ENCODE measurements at places on chromosomes 6 and 20.

GRCh38 chr6:97186416-97186999 is 96.5 kb downstream of the MMS22L start:
- peak; percentile 74 for DNase-seq

DNA sequence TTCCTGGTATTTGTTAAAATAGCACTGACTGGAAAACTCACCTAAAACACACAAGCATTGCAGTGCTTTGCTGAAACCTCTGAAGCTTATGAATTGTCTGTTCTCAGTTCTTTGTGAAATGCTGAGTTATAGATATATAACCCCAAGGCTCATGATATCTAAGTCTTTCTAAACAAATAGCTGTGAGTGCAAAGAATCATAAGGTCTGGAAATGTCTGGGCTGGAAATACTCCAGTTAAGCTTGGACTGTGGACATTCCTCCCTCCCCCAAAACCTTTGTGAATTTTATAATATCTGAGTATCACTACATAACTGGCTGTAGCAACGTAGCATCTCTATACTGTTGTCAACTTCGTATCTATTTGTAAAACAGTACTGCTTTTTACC is 69.1 kb downstream of the CBLN4 start:
- DNase-seq: no peak

DNA sequence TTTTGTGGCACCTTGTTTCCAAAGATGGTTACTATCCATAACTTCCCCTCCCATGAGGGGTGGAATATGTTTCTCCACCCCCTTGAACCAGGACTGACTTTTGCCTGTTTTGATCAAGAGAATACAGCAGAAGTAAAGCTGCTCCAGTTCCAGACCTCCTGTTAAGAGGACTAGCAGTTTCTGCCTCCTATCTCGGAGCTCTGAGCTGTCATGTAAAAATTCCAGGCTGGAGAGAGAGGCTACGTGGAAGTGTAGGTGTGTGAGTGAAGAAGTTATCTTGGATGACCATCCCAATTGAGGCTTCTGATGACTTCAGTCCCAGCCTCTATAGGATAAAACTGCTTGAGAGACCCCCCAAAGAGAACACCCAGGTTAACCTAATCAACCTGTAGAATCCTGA is 511.7 kb upstream of the IMPG1 start:
- DNase-seq: no peak

GRCh38 chr6:24951811-24952299 is 16.1 kb upstream of the RIPOR2 start:
- peak; percentile 68 for DNase-seq

GRCh38 chr6:127586372-127586771 is 9.4 kb downstream of the C6orf58 start:
- no peak for DNase-seq

GRCh38 chr6:27874016-27874415 is 38.2 kb downstream of the OR2B2 start:
- peak; percentile 39 for DNase-seq

DNA sequence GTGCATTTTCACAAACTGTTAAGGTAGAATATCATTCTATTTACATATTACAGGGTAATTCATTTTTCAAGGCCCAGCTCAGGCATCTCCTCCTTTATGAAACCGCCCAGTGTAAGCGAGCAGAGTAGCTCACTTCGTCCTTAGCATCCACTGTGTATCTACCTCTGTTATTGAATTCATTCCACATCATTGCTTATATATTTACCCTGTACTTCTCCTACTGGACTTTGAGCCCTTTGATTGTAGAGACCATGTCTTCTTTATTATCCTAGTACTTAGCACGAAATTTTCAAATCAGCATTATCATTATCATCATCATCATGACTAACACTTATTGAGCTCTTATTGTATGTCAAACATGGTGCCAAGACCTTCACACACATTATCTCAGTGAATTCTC is 76.7 kb downstream of the FRK start:
- DNase-seq: no peak

GRCh38 chr20:41245086-41245707 is 72.3 kb downstream of the ZHX3 start:
- peak; percentile 83 for DNase-seq

GRCh38 chr6:6405031-6405430 is 84.6 kb upstream of the F13A1 start:
- no peak for DNase-seq

DNA sequence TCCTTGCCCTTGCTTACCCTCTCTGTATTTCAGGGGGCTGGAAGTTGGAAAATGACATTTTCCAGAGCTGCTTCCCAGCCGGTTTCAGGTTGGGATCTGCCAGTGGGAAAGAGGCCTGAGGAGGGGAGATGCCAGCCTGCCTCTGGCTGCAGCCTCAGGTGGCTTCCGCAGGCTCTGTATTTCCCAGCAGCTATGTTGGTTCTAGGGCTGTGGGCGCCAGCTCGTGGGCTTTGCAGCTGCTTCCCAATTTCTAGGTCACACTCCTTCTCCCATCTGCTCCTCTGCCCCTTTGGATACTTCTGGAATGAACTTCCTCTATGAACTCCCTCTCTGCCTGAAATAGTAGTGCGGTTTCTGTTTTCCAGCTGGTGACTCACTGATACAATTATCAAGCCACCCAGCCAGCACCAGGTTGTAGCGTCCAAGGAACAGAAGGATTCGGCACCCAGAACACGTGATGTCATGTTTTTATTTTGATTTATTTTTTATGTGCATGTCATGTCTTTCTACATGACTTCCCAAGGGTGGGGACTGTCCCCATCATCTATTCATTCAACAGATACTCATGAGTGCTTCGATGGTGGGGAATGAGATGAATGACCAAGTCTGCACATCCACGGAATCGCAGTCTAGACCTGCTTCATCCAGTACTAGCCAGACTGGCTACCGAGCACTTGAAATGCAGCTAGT is 38.0 kb downstream of the TGM2 start:
- no peak for DNase-seq

DNA sequence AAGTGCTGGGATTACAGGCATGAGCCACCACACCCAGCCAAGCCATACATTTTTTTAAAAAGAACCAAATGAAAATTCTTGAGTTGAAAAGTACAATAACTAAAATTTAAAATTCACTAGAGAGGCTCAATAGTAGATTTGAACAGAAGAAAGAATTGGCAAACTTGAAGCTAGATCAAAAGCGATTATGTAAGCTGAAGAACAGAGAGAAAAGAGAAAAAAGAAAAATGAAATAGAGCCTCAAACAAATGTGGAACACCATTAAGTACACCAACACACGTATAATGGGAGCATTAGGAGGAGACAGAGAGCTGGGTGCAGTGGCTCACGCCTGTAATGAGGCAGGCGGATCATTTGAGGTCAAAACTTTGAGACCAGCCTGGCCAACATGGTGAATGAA is 31.0 kb downstream of the ERGIC3 start:
- no peak for DNase-seq

DNA sequence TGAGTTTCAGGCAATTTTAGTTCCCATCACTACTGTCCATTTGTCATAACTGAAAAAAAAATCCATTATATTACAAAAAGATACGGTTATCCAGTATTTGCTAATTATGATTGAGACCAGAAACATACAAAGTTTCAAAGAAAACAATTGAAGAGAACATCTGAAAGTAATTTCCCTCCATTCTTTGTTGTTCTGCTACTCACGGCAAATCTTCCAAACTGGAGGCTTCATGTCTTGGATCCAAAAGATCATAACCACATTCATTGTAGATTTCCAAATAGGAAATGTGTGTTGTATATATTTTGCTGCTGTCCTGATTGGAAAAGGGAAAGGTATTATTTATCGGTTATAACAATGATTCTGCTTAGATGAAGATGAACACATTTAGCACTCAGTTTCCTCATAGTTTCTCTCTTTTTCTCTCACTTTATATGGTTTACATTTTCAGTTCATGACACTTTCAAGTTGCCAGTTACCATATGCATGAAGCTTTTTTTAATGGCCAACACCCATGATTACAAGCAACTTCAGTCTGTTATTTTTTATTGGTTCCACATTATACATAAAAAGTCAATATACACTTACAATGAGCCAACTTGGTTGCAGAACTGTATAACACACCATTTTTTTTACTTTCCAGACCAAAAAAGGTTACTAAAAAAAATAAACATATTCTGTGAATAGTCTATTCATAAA is 90.4 kb downstream of the KIF6 start:
- no peak for DNase-seq

DNA sequence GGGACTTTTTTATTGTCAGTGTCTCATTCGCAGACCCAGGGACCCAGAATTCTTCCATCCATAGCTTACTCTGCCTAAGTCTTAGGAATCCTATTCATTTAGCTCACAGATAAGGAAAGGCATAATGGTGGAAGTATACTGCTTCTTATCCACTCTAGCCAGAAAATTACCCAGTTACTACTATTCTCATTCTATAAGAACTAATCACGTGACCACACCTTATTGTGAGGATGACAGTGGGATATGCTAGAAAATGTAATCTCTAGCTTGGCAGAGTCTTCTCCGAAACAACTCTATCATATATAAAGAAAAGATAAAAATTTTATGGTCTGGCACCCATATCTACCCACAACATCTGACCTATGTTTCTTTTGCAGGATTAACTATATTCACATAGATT is 21.2 kb downstream of the TFAP2D start:
- DNase-seq: no peak

DNA sequence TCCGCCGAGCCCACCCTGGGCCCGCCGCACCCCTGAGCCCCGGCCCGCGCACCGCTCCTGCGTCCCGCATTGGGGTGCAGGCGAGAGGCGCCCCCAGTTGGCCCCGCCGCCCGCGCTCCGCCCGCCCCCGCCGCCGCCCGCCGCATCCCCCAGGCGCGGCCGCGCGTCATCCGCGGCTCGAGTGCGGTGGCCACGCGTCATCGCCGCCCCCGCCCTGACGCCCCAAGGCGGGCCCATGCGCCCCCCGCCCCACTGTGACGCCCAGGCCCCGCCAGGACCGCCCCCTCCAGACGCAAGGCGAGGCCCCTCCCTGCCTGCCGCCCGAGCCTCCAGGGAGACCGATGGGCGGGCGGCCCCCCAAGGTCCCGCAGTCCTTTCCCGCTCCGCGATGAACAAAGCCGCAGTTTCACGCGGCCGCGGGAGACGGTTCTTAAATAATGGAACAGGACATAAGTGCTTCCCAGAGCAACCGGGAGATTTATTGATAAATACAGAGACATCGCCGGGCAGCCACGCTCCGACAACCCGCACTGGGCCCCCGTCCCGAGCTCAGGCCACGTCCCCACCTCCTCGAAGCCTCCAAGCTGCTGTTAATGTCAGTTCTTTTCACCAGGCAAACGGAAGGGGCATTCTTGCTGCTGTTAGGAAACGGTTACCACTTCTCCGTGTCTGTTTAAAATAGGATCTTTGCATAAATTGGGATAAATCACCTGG is at the start of gene ANKRD60:
Gene ANKRD60 (minus strand): TSS at position 170 of the 714 bp plus-strand sequence. CDS start 0 bp downstream, at position 170.
- DNase-seq: no peak

DNA sequence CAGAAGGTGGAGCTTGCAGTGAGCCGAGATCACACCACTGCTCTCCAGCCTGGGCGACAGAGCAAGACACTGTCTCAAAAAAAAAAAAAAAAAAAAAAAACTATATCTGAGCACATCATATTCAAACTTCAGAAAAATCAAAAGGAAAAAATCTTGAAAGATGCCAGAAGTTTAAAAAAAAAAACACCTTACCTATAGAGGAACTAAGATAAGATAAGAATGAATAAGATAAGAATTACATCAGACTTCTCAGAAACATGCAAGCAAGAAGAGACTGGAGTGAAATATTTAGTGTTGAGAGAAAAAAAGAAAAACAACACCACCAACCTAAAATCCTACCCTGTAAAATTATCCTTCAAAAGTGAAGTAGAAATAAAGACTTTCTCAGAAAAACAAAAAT is 116.8 kb upstream of the ARID1B start:
- DNase-seq: no peak

- DNase-seq: no peak
Measured at GRCh38 chr20:53032478-53032932, 60.3 kb downstream of the TSHZ2 start.

DNA sequence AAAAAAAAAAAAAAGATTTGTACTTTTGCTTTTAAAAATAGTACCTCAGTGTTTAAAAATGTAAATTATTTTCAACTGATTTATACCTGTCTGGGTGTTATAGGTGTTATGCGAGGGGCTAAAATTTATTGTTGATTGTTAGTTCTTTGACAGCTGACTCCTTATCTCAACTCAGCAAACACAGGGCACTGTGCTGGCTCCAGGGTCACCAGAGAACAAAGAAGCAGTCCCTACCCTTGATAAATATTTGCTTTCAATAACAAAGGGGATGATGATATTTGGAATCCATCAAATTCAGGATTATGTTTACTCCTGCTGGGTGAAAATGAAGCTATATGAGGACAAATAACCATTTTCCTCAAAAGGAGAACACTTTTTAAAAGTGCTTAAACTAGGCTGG is 34.2 kb upstream of the KAT14 start:
- no peak for DNase-seq

DNA sequence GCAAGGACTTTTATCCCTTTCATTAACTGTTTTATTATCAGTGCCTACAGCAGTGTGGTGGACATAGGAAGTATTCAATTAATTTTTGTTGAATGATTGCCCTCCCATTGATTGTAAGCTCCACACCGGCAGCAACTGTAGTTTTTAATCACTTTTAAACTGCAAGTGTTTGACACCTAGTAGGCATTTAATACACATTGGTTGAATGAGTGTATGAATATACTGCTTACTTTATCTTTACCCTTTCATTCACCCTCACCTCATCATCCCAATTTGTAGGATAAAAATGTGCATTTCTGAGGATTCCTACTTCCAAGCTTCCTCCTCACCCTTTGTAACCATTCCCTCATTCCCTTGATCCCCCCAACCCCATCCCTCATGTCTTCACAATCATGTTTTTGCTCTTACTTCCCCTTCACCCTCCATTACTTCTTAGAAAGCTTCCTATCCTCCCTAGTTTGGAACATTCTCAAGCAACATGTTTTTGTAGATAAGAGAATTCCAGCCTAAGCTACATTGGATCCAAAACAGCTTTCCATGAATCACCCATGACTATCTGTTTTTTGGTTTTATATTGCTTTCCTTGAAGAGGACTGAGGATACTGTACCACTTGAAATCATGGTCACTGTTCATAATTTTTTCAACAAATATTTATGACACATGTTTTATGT is 955 bp upstream of the SLC26A8 start:
- no peak for DNase-seq

DNA sequence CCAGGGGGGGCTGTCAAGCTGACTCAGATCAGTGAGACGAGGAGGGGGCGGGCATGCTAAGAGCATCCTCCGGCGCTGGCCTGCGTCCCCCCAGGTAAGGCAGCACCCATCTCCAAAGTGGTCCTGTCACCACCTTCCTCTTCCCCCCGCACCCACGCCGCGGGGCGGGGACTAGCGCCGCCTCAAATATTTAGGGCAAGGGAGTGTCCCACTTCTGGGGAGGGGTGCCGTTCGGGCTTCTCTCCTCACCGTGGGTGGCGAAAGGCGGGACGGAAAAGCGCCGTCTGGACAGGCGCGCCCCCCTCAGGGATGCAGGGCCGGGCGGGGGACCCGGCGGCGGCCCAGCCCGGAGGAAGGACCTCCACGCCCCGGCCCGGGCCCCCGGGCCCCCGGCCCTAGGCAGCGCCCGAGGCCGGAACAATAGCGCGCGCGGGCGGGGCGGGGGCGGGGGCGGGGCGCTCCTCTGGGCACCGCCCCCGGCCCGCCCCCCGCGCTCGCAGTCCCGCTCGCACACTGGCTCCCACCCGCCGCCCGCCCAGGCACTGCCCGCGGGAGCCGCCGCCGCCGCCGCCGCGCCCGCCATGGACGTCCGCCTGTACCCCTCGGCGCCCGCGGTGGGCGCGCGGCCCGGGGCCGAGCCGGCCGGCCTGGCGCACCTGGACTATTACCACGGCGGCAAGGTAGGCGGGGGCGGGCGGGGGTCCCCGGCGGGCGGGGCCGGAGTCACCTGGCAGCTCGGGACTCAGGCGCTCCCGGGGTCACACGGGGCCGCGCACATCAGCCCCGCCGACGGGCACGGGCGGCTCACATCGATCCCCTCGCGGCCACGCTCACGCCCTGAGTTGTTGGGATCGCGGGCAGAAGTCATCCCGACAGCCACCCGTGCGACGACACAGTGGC is at the start of gene TOX2:
Gene TOX2 (plus strand): TSS at position 542 of the 900 bp plus-strand sequence. CDS start 40 bp downstream, at position 582.
- DNase-seq: no peak

All from Kasumi-1 (cell line).